Stimulated activated CD4-positive, alpha-beta T cell treated with anti-CD3 and anti-CD28 coated beads, TNF-alpha, amount 100 ng/mL, for 1 hour (primary cell): ENCODE measurements at places on chromosomes 6 and 20.

DNA sequence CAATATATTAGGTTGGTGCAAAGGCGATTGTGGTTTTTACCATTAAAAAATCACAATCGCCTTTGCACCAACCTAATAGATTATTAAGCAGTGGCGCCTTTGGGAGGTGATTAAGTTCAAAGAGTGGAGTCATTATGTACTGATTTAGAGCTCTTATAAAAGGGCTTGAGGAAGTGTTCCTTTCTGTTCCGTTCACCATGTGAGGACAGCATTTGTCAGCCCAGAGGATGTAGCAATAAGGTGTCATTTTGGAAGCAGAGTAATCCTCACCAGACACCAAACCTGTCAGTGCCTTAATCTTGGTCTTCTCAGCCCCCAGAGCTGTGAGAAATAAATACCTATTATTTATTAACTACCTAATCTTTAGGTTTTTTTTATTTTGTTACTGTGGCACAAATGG lies 542.1 kb upstream of the MAN1A1 start:
- no peak for DNase-seq

DNA sequence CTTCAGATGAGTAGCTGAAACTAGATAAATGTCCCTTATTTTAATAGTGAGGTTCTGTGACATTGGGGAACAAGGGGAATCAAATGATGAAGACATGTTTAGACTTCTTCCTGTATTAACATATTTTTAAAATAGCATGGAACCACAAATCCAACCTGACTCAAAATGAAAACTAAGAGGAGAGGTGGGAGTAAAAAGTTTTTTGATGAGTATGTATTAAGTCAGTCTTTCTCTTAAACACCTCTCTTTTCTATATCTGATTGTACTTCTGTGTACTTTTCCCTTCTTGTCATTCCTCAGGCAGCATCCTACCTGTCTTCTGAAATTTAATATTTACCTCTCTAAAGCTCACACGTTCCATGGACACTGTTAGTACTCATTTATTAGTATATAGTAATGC lies 8.7 kb upstream of the SDHAF4 start:
- DNase-seq, result no peak

DNA sequence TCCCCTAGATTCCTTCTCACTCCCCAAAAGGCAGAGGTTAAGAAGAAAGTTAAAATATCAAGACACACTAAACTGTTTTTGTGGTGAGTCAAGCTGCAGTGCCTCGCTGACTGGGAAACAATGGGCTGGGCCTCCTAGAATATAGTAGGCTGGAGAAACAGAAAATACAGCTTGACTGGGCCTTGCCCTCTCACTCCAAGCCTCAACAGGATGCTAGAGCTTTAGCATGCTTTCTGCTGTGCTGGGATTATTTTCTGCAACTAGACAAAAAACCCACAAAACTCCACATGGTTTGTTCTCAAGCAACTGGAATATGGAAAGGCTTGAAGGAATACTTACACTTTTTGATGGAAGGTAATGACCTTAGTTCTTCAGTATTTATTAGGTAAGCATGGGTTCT lies 27.9 kb downstream of the FOXO3 start:
- no peak for DNase-seq

GRCh38 chr6:93393554-93394074 lies 25.7 kb downstream of the EPHA7 start:
- no peak for DNase-seq

DNA sequence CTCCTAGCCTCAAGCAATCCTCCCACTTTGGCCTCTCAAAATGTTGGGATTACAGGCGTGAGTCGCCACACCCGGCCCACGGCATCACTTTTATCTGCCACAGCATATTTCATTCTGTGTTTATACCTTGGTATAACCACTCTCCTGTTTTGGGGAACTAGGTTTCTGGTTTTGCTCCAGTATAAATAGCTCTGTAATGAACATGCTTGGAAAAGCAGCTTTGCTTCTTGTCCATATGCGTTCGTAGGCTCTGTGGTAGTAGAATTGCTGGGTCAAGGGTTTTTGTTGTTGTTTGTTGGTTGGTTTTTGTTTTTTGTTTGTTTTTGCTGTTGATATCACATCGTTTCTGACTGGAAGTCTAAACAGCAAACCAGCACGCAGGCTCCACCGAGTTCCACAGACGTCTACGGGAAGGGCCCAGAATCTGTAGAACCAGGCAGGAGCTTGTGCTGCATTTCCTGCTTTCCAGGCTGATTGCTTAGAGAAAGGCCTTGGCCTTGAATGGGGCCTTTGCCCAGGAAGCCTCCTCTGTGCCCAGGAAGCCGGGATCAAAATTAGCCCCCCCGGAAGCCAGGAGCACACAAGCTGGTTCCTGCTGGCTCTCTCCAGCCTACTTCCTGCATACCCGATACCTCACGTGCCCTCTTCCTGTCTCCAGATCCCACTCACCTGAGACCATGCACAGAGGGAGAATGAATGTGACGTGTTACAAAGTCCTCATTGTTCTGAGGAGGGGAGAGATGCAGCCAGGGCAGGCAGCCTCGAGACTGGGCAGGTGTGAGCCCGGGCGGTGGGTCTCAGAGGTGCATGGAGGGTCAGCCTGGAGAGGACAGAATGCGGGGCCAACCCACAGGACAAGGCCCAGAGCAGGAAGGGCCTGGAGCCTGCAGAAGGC lies 34.7 kb downstream of the AAR2 start:
- DNase-seq, result no peak
